ENCODE measurements at places on chromosomes 6 and 20.

- no peak for DNase-seq
Observed at GRCh38 chr6:11812439-11812838, 33.8 kb upstream of the ADTRP start.

GRCh38 chr6:166655251-166655650 is 28.2 kb upstream of the RPS6KA2 start:
- DNase-seq = no peak

- DNase-seq = no peak
Observed at GRCh38 chr6:43912598-43913371, 142.8 kb downstream of the VEGFA start.

DNA sequence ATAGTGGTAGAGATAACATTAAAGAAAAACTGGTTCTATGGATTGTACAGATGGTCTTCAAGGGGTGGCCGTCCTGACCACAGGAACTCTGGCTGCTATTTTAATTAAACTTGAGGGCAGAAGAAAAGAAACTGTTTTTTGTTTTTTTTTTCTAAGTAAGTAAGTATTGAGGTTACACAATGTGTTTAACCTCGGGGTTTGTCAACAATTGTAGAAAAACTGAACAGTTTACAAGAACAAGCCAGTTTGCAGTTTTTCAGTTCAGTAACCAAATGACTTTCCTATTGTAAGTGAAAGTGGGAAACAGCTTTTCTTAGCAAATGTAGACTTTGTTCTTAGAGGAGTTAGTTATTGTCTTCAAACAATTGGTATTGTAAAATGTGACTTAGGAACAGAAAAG is 77.0 kb downstream of the PLCB1 start:
- no peak for DNase-seq

DNA sequence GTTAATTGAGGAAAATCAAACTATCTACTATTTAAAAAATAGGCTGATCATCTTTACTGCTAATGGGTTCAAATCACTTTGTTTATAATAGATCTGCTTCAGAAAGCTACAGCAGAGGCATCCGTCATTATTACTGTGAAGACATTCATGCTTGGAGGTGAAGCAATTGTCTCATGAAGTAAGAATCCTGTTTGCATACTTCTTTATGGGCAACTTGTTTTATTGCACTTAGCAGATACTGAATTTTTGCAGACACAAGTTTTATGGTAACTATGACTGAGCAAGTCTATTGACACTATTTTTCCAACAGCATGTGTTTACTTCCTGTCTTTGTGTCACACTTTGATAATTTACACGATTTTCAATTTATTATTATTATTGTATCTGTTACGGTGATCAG is 573.9 kb downstream of the RFPL4B start:
- DNase-seq = no peak

- DNase-seq = no peak
Observed at GRCh38 chr20:48164566-48165400, 379.5 kb upstream of the SULF2 start.

DNA sequence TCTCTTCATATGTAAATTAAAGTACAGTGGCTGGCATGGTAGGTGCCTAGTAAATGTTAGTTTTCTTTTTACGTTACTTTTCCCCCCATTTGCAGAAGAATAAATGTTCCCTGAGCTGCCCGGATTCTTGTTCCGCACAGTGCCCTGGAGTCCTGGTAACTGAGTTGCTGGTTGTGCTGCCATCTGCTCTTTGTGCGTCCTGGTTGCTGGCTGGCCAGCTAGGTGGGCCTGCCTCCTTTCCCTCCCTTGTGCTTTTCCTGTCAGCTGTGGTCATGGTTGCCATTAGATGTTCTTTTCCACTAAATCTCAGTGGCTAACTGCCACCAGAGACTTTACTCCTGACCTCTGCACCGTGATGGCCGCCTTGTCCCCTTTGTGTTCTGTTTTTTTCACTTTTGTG is 28.6 kb downstream of the CEP43 start:
- DNase-seq = no peak

GRCh38 chr6:50333696-50334095 is 284.0 kb upstream of the DEFB112 start:
- no peak for DNase-seq

DNA sequence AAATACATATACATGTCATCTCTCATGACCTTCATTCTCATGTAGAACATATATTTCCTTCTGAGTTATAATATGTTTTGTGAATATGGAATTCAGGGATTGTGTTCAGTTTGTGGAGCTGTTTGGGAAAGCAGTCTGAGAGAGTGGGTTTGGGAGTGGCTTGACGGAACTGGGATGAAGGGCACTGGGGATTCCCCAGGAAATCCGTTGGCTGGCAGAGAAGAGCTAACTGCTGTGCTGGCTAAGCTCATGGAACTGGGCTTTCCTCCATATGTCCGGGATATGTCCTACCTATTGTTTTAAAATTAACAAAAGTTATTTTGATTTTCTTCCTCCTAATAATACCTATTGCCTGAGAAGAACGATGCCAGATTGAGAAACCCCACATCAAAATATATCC is 359.5 kb upstream of the FLRT3 start:
- DNase-seq = no peak

DNA sequence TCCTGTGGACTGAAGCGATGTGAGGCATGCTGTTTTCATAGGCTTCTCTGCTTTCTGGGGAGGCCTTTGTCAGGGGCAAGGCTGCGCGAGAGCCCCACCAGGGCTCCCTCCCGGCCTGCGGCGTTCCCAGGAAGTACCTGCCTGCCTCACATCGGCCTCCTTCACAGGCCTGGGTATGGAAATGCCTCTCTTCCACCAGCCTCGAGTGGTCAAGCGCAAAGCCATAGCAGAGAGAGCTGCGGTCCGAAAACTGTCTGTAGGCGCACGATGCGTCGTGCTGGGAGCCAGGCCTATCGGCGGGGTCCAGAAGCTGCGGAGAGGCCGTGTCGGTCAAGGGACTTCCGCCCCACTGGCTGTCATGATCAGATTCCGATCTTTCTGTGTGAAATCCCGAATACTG is 71.2 kb downstream of the SIM1 start:
- DNase-seq = no peak

GRCh38 chr6:63418741-63419140 is 99.0 kb upstream of the LGSN start:
- DNase-seq = no peak

DNA sequence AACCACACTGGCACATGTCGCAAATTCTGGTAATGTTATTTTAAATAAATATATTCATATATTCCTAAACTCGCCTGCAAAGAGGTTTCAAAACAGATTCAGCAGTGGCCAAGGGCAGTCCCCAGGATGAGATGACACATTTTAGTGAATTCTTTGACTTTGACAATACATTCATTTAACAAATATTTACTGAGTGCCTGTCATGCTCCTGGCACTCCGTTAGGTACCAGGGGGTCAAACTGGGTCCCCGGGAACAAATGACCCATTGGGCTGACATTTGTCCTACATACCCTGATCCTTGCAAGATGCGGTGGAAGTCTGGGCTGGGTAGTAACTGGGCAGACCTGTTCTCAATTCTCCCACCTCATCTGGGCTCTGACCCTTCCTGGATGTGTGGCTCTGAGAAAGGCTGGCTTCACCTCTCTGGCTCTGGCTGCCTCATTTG is 74.9 kb downstream of the FYN start:
- DNase-seq = no peak

DNA sequence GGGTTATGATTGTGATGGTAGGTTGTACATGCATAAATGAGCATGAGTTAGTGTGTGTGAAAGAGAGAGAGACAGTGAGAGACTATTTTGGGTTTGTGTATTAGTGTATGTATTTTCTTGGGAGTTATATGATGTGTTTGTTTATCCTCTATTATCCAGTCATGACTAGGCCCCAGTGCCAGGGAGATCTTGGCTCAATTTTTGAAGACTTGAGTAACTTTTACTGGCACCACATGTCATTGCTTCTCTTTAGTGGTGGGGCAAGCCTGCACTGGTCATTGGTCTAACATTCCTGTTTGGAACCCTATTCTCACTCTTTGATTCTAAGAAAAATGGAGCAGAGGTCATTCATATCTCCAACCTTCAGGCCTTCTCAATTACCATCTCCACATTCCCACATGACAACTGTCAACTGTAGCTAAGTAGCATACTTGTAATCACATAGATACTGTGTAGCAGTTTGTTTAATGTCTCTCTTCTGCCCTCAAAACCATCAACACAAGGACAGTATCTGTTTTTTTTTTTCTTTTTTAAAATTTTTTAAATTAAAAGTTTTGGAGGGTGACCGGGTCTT is 8.8 kb downstream of the L3MBTL1 start:
- no peak for DNase-seq

- DNase-seq = no peak
Observed at GRCh38 chr20:14142171-14142570, 146.9 kb downstream of the MACROD2 start.

GRCh38 chr6:72175916-72176315 is 289.6 kb downstream of the RIMS1 start:
- no peak for DNase-seq

DNA sequence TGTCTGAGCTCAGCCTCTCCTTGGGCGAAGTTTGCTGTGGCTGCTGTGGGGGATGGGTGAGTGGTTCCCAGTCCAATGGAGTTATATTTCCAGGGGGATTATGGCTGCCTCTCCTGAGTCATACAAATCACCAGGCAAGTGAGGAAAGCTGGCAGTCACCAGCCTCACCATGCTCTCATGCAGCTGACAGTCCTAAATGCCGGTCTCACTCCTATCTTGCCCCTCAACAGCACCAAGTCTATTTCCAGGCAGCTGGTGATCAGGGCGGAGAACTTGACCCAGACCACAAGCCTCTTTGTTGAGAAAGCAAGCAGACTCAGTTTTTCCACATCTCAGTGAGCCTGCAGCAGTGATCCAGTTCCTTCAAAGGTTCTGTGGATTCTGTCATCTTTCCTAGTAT is 98.9 kb downstream of the TBC1D32 start:
- DNase-seq = no peak
